CD4-positive, alpha-beta T cell treated with Interleukin-1 beta for 1 hour (primary cell): ENCODE measurements at places on chromosomes 5 and 9.
A peak's percentile ranks its signal among the peaks of the same experiment; 100 is the strongest.

DNA sequence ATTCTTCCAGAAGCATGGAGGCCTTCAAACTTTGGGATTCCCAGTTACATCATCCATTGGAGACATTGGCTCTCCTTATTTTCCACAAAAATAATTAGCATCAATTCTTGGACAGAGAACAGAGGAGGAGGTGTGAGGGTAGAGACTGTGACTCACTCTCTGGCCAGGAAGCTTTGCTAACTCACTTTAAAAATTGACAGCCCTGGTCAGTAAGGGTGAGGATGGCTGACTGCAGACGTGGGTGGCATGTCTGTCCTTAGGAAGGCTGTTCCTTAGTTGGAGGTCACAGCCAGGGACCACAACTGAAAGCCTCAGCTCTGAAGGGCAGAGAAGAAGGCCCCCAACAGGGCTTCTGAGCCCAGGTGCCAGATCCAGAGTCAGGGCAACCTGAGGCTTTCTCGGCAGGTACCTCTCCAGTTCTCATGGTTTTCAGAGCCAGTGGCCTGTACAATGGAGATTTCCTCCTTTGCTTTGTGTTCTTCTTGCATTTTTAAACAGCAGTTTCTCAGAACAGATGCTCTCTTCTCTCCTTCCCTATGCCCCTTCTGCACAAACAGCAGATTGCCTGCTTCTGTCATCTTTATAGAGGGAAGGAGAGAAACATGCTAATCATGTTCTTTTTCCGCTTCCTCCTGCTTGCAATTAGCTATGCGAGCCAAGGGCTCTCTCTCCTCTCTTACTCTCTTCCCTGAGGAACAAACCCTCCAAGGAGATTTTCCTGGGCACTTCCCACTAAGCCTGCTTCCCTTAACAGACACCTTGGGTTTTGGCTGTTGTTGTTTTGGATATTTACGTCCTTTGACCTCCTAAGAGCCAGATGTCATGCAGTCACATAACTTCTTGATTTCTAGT, 92.5 kb upstream of the ZNF366 start:
- no peak for DNase-seq

DNA sequence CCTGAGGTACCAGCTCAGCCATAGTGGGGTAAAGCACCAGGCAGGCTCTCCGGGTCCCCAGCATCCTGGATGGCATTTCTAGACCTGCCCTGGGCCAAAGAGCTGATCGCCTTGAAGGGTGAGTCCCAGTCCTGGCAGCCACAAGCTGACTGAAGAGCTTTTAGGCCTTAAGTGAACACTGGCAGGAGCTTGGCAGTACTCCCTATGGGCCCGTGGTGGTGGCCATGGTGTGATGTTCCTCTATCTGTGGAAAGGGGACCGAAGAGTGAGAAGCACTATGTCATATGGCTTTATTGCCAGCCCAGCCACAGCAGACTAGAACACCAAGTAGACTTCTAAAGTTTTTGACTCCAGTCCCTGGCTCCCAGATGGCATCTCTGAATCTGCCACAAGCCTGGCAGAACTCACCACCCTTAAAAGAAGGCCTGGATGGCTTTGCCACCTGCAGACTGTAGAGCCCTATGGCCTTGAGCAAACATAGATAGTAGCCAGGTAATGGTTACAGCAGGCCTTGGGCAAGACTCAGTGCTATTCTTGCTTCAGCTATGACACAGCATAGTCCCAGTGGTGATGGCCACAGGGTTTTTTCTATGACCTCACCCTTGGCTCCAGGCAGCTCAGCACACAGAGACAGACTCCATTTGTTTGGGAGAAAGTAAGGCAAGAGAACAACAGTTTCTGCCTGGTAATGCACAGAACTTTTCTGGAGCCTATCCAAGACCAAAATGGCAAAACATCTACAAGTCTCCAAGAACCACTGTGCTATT, 801.5 kb upstream of the DMAC1 start:
- no peak for DNase-seq

GRCh38 chr5:56158331-56158960, 74.7 kb downstream of the ANKRD55 start:
- DNase-seq, result no peak

GRCh38 chr5:137747848-137748247, 6.3 kb downstream of the HNRNPA0 start:
- DNase-seq, result no peak

DNA sequence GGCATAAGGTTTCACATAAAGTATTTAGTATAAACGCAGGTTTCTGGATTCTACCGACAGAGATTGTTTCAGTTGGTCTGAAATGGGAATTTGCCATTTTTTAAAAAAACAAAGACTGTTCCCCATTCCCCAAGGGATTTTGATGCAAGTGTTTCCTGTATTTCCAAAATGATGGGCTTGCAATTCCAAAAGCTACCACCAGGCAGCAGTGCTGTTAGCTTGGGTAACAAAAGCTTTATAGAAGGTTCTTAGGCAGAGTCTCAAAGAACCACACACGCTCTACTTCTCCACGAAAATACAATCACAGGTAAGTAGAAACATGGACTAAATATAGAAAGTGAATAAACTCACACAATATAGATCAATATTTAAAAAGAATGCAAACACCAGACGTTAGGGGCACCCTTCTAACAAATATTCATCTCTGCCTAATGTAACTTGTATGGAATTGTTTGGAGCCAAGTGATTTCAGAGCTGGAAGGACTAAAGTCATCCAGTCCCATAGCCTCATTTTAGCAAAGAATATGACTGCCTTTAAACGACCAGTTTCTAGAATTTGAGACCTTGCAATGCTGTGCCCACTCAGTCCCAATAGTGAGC, 154.3 kb downstream of the SPOCK1 start:
- DNase-seq, result no peak

DNA sequence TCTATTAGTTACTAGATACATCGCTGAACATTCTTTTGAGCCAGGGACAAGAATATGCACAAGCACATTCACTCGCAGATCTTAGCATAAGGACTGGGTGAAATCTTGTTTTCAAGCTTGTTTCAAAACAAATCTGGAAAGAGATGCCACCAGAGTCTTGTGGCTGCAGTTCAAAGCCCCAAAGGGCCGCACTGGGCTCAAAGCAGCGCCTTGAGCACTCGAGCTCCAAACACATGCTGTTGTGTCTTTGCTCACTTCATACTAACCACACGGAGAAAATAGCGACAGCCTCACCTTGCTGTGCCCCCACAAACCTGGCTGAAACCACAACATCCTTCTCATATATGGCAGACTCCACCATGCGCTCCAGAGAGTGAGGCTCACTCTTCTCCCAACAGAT, 34.2 kb upstream of the IL7R start:
- DNase-seq, result peak; percentile 56

DNA sequence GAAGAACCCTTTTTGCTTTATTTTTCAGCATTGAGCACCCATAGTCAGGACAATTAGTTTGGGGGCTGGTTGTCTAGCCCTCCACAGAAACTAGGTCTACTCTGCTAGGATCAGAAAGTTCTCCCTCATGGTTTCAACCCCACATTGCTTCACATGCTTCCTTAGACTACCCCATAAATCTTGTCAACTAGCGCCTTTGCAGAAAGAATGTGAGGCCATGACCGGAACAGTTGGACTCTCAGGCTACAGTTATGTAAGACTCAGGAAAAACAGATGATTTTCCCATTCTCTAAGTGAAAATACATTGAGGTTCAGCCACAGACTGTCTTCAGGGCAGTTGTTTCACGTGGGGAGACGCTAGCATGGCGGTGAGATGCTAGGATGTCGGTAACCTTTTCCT, 255.6 kb downstream of the NR3C1 start:
- DNase-seq, result no peak

- DNase-seq, result no peak
Observed at GRCh38 chr5:135707302-135707701, 127.2 kb upstream of the SLC25A48 start.

GRCh38 chr5:137260820-137261695, 238.1 kb downstream of the SPOCK1 start:
- DNase-seq, result no peak
